ENCODE measurements at places on chromosomes 4 and X.
A peak's percentile ranks its signal among the peaks of the same experiment; 100 is the strongest.

- no peak for DNase-seq
These were observed 2.3 kb downstream of the FBXL5 start for GRCh38 chr4:15652841-15653240.

DNA sequence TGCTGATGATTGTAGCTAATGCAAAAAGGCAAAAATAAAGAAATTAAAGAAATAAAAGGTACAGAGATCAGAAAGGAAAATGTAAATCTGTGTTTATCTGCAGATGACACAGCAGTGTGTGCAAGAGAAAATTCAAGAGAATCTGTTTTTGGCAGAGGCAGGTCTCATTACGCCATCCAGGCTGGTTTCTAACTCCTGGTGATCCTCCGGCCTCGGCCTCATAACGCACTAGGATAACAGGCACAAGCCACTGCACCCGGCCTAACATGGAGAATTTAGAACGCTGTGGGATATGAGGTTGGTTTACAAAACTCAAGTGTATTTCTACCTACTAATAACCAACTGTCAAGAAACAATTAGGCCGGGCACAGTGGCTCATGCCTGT lies 29.4 kb downstream of the CTBP1 start:
- no peak for DNase-seq

- no peak for DNase-seq
These were observed 32.7 kb downstream of the ADGRG2 start for GRCh38 chrX:19089555-19090040.

- DNase-seq = no peak
These were observed 11.0 kb upstream of the SH3BP2 start for GRCh38 chr4:2781911-2782310.

DNA sequence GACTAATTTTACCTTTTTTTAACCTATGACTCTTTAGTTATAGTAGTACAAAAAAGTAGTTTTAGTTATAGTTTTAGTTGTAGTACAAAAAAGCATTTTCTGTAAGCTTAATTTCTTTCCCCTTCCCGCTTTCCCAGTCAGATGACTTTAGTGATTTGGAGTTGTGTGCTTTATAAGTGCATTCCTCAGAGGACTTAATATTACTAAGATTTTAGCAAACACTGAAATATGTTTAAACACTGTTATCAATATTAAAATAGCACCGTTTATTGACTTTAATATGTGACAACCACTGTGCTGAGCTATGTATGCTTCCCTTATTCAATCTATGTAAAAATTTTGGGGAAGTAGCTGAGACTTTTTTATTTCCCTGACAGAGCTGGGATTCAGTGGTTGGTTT lies 22.8 kb downstream of the GUF1 start:
- no peak for DNase-seq

GRCh38 chr4:95193391-95194224 lies 355.2 kb downstream of the UNC5C start:
- no peak for DNase-seq

DNA sequence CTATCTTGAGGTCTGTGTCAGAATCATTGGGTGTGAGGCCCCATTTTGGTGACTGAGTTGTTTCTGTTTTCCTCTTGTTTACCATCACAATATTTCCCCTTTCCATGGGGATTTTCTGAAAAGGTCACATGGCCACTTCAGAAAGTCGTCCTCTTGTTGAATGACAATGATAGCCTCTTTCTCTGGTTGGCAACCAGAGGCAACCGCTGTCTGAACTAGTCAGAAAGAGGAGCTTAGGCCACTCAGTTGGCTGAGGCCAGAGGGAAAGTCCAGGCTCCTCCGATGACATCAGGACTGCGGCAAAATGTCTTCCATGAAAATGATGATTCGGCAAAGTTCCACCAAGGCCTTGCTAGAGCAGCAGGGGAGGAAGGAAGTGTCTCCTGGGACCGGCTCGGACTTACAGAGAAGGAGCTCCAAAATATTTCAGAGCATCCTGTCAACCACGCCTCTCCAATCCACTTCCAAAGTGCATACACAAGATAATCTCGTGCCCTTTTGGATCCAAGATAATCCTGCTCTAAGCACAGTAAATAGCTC lies 19.1 kb upstream of the RBM47 start:
- DNase-seq = no peak

DNA sequence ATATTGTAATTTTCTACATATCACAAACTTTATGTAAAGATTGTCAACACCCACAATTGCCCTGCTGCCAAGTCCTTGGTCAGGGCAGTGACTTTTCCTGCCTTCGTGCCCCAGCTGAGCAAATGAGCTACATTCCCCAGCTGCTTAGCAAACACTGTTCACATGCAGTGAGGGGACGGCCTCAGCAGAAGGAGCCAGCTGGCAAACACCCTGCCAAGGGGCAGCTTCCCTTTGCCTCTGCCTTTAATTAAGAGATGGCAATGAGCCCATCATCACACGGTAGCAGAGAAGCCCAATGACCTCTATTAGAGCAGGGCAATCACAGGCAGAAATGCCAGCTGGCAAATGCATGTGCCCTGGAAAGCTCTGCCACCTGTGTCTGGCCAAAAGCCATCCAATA lies 253.4 kb downstream of the EPHA5 start:
- no peak for DNase-seq

DNA sequence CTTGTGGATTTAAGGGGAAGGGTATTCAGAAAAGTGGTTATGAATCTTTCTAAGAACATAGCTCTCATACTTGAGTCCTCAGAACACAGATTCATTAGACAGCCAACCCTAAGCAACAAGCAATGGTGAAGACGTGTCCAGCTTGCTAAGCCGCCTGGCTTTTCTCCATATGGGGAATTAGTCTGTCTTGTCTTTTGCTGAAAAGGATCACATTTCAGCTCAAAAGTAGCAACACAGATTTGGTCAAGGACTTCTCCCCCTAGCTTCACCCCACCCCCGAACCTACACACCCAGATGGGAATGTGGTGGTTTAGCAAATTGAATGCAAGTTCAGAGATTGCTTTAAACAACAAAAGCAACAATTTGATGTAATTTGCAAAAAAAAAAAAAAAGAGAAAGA lies 103.3 kb upstream of the RASGEF1B start:
- no peak for DNase-seq

DNA sequence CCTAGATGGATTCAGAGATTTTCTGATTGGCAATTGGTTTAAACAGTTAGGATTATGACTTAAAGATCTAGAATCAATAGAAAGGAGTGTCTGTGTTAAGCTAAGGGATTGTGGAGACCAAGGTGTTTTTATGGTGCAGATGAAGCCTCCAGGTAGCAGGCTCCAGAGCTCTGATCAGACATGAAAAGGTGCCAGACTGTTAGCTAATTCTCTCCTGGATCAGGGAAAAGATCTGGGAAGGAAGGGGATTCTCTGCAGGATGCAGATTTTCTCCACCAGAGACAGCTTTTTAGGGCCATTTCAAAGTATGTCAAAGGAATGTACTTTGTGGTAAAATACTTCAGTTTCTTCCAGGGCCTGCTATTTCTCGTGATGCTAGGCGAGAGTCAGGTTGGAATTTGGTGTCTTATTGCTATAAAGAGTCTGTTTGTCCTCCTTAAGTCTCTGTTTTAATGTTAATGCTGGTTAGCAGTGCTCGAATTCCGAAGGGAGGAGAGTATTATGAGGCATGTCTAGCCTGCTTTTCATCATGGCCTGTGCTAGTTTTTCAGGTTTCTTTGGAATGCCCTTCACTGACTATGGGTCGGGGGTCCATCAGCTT lies 12.0 kb upstream of the GPR78 start:
- DNase-seq = no peak

GRCh38 chrX:153321381-153322124 lies at the start of gene PNMA6F:
TSS of gene PNMA6F (minus strand) at chrX:153321767. CDS start at chrX:153320674, 1,093 bp downstream.
- DNase-seq = no peak

GRCh38 chrX:115339441-115340025 lies 50.0 kb downstream of the LUZP4 start:
- no peak for DNase-seq

DNA sequence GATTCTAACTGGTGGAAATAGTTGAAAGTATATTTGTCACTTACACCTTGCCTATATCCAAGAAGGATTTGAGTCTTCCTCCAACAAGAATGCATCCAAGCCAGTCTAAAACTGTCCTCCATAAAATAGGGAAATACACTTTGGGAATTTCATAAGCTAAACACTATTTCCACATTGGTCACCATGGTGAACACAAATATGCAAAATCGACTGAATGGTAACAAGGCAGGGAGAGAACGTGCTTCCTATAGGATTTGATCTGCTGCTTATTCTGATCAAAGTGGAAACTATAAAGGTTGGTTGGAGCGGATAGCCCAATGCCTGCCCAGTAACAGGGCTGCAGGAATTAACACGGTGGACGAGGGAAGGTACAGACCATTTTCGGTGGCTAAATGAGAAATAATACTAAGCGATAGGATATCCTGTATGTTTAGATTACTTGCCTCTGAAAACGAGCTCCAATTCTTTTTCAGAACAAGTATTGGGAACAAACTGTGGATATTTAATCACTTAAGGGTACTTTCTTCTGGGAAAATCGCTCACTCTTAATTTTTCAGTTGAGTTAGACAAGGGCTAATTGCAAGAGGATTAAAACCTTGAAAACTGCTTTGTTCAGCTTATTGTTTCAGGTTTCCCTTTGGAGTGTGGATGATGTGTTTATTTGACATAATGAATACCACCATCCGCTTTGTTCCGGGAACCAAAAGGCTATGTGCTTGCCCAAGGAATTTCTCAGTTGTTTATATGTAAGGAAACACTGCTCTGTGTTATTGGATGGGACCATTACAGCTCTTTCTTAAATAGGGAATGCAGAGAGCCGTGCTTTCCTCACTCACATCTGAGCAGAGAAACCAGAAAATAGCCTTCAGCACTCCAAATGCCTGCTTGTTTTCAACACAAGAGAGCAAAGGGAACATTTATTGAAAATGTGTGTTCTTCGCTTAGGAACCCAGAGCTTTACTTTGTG lies 194.4 kb downstream of the CBR4 start:
- peak; percentile 57 for DNase-seq

- DNase-seq = no peak
These were observed 25.9 kb downstream of the NOP14 start for GRCh38 chr4:2937146-2937857.

- no peak for DNase-seq
These were observed 223.4 kb upstream of the RPL34 start for GRCh38 chr4:108396900-108397497.

GRCh38 chr4:111228874-111229273 lies 606.0 kb upstream of the PITX2 start:
- DNase-seq = no peak

DNA sequence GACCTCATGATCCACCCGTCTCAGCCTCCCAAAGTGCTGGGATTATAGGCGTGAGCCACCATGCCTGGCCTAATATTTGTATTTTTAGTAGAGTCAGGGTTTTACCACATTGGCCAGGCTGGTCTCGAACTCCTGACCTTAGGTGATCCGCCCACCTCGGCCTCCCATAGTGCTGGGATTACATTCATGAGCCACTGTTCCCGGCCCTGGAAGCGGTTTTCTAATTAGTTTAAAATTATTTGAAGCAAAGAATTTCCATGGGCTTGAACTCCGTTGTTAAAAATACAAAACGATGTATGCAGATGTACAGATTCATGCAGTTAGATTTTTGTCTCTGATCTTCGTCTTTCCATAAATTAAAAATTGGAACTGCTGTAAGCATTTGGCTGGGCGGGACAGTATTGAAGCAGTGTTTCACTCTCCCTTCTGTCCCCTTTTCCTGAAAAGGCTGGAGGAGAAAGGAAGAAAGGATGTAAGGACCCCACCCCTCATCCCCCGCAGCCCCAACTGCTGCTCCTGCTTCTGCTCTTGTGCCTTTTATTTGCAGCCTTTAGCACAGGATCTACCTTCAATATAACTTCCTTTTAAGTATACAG lies 12.0 kb downstream of the TRAPPC11 start:
- no peak for DNase-seq

DNA sequence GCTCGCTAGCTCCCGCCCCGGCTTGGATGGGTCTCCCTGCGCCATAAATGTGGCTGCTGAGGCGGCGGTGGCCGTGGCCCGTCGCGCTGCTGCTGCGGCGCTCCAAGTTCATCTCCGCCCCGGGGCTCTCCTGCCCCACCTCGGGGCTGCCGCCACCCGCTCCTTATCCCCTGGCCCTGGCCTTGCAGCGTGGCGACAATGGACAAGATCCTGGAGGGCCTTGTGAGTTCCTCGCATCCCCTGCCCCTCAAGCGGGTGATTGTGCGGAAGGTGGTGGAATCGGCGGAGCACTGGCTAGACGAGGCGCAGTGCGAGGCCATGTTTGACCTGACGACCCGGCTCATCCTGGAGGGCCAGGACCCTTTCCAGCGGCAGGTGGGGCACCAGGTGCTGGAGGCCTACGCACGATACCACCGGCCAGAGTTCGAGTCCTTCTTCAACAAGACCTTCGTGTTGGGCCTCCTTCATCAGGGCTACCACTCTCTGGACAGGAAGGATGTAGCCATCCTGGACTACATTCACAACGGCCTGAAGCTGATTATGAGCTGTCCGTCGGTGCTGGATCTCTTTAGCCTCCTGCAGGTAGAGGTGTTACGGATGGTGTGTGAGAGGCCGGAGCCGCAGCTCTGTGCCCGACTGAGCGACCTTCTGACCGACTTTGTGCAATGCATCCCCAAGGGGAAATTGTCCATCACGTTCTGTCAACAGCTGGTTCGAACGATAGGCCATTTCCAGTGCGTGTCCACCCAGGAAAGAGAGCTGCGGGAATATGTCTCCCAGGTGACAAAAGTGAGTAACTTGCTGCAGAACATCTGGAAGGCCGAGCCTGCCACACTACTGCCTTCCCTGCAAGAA lies 763 bp downstream of the USP38 start:
- DNase-seq = no peak

DNA sequence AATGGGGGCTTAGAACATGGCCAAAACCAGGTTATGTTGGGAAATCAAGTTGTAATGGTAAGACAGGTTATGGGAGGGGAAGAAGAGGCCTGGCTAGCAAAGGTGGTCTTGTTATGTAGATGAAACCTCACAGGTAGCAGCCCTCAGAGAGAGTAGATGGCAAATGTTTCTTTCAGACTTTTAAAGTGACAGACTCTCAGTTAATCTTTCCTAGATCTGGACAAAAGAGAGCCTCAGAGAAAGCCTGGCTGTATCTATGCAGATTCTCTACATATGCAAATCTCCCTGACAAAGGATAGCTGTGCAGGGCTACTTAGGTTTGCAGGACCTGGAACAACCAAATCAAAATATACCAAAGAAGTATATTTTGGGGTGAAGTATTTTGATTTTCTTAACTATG lies 284.1 kb upstream of the AMOT start:
- no peak for DNase-seq

DNA sequence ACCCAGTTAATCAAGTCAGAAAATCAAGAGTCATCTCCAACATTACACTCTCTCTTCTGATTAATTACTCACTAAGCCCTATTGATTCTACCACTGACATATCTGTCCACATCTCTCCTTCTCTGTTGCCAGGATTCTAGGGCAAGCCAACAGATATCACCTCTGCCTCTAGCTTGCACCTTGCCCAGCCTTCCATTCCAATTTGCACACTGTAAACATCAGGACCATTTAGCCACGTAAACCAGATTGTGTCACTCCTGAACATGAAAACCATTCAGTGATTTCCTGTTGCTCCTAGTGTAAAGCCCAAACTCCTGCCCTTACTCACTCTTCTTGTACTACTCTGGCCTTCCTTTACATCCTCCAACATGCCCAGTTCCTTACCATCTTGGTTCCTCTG lies 68.0 kb upstream of the PLS3 start:
- no peak for DNase-seq

Measured in fibroblast of the conjunctiva (primary cell).